Esophagus muscularis mucosa (tissue), 4 donors: ENCODE measurements at places on chromosomes 5 and 9. TPM values are rescaled to one million over a fixed set of nuclear protein-coding genes. Genes with fewer than 3 reads are reported as not detected.
A peak's percentile ranks its signal among the peaks of the same experiment; 100 is the strongest.

DNA sequence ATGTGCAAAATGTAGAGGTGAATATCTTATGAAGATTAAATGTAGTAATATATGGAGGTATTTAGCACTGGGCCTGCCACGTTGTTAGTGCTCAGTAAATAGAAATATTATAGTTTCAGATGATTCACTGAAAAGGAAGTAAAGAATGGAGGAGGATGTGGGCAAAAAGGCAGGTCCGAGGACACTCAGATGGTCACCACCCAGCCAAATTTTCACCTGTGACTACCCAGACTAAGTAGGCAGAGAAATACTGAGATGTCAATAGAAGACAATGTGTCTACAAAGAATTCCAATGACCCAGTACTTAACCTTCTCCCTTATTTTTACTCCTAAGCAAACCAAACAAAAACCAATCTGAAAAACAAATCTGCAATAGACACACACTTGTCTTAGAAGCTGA lies 70.3 kb upstream of the ATP10B start:
- no peak for DNase-seq

DNA sequence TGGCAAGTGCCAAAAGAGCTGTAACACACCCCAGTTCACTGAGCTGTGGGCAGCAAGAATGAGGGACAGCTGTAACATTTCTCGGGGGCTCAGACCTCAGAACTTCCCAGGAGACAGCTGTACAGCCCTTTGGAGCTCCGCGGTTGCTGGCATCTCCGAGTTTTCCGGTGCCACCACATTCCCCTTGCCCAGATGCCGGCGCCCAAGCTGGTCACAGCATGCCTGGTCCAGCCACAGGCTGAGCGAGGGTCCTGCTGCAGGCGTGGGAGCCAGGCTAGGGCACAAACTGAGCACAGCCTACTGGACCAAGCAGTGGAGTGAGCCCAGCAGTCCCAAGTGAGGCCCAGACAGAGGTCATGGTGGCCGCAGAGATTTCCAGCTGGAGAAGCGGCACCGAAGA lies 797.7 kb upstream of the EDIL3 start:
- DNase-seq, result no peak

FOXD4L3 gene
- total RNA-seq, result not detected

TYRP1 gene
- total RNA-seq, result not detected

GRCh38 chr9:99239341-99240060 lies 17.4 kb downstream of the SEC61B start:
- DNase-seq, result no peak

DNA sequence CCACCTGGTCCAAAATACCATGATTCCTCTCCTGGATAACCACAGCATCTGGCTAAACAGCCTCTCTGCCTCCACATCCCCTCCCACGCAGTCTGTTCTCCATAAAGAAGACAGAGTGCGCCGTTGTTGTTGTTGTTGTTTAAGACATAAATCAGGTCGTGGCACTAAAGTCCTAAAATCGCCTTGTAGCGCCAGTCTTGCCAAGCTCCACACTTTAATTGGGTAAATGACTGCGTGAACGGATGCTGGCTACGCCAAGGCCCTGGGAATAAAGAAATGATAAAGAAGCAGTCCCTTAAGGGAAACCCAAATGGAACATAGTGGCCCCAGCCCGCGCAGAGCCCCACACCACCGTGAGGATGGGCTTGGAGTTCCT lies 364 bp upstream of the SFXN1 start:
- no peak for DNase-seq

CDKN2A gene
- 6.0 TPM for total RNA-seq

GRCh38 chr9:34686732-34687131 lies 4.3 kb downstream of the CCL19 start:
- DNase-seq, result no peak

DNA sequence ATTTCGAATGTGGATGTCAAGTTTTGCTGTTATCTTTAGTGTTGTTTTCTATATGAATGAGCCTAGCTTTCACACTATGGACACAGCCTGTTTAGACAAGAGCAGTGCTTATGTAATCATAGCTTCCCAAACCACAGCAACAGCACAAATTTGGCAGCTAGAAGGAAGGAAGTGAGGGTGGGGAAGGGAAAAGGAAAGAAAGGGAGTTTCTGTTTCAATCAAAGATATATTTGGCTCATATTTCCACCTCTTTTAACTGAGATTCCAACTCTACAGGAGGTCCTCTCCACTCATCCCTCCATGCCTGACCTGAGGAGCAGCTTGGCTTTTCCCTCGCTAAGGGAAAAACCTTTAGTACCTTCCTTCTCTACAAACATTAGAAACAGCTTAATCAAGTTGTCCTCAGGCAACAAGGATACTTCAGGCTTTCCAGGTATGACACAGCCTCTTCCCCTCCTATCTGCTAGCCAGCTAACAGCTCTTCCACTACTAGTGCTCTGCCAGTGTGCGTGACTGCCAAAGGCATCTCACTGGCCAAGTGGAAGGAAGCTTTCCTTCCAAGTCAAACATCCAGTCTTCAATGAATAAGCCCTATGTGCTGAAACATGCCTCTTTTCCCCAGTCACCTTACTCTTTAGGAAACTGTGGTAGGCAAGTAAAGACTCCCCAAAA lies 268.6 kb upstream of the PTGER4 start:
- DNase-seq, result no peak

DNA sequence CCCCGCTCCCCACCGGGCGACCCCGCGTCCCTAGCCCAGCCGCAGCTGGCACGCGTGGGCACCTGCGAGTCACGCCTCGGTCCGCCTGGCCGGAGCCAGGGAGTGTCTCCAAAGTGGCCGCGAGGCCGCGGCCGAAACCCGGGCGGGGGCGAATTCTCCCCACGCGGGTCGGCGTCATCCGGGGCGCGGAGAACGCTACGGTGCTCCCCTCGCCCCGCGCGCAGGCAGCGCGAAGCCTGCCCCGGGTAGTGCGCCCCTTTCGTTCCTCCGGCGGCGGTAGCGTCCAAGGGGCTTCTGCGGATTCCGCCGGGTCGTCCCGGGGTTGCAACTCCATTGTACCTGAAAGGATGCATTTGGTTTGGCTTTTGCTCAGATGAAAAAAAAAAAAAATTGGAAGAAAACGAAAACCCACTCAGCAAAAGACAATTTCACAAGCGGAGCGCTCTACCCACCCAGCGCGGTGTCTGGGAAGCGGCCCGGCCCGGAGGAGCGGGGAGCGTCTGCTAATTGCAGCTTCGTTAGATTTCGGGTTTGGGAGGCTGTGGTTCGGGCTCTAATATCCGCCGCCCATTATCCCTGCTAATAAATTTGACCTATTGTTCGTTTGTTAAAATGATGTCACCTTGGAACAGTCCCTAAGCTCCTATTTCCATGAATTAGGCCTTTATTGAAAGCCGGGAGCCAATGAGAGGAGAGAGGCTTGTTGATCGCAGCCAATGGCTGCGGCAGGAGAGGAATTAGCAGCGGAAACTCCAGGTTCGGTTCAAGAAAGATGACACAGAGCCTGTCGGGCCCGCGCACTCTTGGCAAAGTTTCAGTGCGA lies at the start of gene TLX3:
TSS of gene TLX3 (plus strand) at position 796 of the 823 bp plus-strand sequence. CDS start 118 bp downstream, outside the sequence.
- no peak for DNase-seq

DNA sequence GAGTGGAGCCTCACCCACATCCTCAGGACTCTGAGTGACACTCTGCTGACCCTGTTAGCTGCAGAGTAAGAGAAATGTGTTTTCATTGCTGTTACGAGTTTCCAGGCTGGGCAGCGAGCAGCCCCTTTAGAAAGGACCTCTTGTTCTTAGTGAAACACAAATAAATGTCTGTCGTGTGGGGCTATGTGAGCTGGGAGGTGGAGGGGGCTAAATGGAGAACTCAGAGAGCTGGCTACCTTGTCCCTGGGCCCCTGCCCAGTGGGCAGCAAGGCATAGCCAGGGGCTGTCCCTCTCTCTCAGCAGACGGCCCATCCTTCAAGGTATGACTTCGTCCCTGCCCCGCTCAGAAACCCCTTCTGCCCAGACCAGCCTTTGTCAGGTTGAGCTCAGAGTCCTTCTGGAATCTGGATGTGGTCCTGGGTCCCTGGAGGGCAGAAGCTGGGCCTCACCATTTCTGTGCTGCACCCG lies 10.2 kb downstream of the DCANP1 start:
- DNase-seq, result peak; percentile 89

- no peak for DNase-seq
Observed at GRCh38 chr5:78221964-78222451, 72.5 kb downstream of the AP3B1 start.

GRCh38 chr5:147234239-147234824 lies 494 bp upstream of the STK32A start:
- DNase-seq, result no peak

DNA sequence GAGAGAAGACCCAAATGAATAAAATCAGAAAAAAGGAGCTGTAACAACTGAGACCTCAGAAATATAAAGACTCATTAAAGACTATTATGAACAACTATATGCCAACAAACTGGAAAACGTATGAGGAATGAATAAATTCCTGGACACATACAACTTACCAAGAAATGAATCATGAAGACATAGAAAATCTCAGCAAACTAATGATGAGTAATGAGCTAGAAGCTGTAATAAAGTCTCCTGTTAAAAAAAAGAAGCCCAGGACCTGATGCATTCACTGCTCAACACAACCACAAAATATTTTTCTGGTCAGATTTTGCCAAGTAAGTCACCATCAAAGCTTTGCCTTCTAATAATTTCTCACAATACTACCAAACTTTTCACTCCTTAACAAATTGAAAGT lies 666.7 kb downstream of the LRRC70 start:
- DNase-seq, result no peak

DNA sequence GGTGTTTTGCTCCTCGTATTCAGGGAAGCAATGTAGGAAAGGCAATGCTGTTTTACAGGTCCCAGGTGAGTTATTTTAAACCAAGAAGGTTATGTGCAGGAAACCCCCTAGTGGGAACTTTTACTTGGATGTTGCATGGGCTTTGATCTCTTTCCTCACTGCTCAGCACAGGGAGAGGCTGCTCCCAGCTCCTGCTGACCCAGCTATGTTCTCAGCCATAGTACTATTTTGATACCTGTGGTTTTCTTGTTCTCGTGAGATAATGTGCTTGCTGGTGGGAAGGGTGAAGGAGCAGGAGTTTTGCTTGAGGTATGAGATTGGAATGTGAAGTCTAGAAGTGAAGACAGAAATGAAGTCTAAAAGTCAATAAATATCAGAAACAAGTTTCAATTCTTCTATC lies 265.6 kb upstream of the FBXL7 start:
- DNase-seq, result no peak

KCNV2 gene
- not detected for total RNA-seq

HACD4 gene
- total RNA-seq, result 20.3 TPM

DNA sequence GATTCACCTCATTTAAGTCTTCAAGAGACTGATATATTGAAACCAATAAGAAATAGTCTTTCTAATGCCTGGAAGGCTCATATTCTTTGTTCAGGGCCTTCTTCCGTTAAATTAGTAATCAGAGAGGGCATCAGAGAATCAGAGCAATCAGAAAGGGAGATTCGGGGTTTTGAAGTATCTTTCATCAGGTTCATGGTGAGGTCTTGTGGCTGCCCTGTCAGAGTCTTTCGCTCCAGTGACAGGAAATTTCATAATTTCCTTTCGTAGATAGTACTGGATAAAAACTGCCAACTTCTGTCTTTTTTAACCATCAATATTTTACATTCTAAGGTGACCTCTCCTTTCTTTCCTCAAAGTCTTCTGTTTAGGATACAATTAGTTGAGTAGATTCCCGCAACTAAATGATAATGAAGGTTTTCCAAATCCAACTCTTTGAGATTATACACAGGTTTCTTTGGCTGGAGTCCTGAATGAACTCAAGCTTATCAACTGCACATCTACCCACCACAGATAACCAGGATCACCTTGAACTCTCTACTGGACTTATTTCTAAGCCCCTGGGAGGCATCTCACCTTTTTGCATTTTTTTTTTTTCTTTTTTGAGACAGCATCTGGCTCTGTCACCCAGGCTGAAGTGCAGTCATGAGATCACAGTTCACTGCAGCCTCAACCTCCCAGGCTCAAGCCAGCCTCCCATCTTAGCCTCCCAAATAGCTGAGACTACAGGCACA lies 5.5 kb downstream of the IL31RA start:
- no peak for DNase-seq

ADRB2 gene
- 6.1 TPM for total RNA-seq
